ENCODE measurements at places on chromosomes 5 and 9. TPM values are rescaled to one million over a fixed set of nuclear protein-coding genes. Genes with fewer than 3 reads are reported as not detected.

Gene DMXL1
- 72.5 TPM for total RNA-seq

Gene ZNF346
- 25.8 TPM for total RNA-seq

Gene ARL10
- total RNA-seq: 14.9 TPM

Gene MARCOL
- not detected for total RNA-seq

Gene PSD2
- total RNA-seq: 0.36 TPM

Gene TMEM174
- total RNA-seq: not detected

Gene PTGR1
- total RNA-seq: 43.5 TPM

Gene TPPP
- total RNA-seq: under 0.01 TPM

Gene PCDHGA8
- total RNA-seq: 3.0 TPM

Gene MPDZ
- 50.3 TPM for total RNA-seq

Gene RELL2
- 6.7 TPM for total RNA-seq

Gene ZBTB6
- total RNA-seq: 19.3 TPM
